ENCODE measurements at places on chromosomes 12 and 14.

DNA sequence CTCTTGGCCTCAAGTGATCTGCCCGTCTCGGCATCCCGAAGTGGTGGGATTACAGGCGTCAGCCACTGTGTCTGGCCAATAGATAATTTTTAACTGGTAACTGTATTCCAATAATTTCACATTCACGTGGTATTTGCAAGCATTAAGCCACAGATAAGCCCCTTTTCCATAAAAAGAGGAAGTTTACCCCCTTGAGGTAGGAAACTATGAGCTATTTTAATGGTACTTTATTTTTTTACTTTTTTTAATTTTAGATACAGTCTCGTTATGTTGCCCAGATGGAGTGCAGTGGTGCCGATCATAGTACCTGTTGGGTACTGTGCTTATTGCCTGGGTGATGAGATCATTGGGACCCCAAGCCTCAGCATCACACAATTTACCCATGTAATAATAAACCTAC is 42.9 kb upstream of the AP4S1 start:
- DNase-seq: no peak

DNA sequence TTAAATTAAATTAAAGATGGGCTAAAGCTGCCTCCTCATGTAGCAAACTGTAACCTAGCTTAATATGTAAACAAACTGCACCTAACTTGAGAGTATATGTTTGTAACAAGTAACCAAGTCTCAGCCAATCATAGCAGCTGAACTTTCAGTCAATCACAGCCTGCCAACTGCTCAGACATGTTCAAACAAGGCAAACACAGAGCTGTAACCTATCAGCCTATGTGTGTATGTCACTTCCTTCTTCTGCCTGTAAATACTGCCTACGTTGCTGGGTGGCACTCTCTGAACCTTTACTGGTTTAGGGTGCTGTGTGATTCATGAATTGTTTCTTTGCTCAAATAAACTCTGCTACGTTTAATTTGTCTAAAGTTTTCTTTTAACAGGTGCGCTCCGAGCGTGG is 2.9 kb downstream of the SERPINA6 start:
- no peak for DNase-seq

DNA sequence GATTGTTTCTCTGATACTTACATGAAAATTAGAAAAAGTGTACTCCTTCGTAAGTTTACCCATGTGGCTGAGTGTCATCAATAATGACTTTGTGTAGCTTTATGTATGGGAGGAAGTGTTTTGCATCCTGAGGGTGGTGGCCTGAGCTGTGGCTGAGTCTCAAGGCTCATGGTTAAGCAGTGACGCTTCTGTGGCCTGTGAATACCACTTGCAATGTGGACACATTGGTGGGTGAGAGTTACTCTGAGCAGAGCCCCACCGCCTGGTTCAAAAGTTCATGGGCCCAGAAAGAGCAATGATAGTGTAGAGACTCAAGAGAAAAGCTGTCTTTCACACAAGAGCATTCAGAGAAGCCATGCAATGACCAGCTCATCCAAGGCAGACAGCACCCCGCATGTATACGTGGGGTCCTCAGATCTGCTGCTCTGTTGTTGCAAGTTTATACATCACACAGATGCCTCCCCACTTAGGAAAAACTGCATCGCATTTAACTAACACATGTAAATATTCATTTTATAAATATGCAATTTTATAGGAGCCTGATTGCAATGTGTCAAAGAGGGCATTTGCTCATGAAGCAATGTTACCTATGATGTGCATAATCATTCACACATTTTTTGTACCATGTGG is 55.1 kb upstream of the FRMD6 start:
- DNase-seq: no peak

- DNase-seq: no peak
Observed at GRCh38 chr14:68820999-68821683, 28.3 kb upstream of the ZFP36L1 start.

GRCh38 chr14:57883061-57883460 is 17.2 kb upstream of the SLC35F4 start:
- no peak for DNase-seq

- no peak for DNase-seq
Observed at GRCh38 chr12:120388691-120389481, 19.9 kb upstream of the MSI1 start.

- no peak for DNase-seq
Observed at GRCh38 chr12:120873226-120873625, 30.9 kb downstream of the SPPL3 start.
